KBM-7 (cell line): ENCODE measurements at places on chromosomes 2 and 18.
A peak's percentile ranks its signal among the peaks of the same experiment; 100 is the strongest.

- DNase-seq: no peak
Measured at GRCh38 chr2:236715077-236715476, 145.5 kb downstream of the ACKR3 start.

DNA sequence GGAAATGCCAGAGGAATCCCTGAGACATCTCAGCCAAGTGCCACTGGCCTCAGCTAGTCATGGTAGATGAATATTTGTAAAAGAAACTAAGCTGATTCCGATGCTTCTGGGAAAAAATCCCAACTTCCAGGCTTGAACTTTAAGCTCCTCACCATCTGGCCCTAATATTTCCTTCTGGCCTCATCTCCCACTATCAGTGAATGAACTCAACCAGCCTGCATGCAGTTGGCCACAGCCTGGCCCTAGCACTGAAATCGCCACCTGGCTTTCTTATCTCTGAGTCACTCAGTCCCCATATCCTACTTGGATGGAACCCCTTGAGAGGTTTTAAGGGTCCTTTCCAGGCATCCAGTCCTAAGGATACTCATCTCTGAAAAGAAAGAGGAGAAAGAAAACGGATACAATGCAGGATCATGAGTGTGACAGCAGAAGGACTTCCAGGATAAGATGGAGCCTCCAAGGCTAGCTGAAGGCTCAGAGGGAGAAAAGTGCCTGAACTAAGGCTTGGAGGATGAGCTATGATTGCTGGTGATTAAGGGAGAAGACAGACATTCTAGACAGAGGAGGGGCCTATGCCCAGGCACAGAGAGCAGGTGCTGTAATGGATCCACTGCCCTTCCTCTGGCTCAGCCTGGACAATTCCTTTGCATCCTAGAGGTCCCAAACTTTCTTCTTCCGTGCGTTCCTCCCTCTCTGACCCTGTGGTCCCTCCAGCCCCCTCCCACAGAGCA, 141.5 kb upstream of the MYCN start:
- no peak for DNase-seq

- DNase-seq: no peak
Measured at GRCh38 chr2:233477548-233478433, 88.8 kb downstream of the USP40 start.

- DNase-seq: no peak
Measured at GRCh38 chr18:62379051-62379450, 53.9 kb downstream of the TNFRSF11A start.

GRCh38 chr18:27049969-27050368, 135.1 kb downstream of the CHST9 start:
- DNase-seq: no peak

GRCh38 chr2:197869501-197870111, 65.2 kb downstream of the PLCL1 start:
- peak; percentile 25 for DNase-seq

DNA sequence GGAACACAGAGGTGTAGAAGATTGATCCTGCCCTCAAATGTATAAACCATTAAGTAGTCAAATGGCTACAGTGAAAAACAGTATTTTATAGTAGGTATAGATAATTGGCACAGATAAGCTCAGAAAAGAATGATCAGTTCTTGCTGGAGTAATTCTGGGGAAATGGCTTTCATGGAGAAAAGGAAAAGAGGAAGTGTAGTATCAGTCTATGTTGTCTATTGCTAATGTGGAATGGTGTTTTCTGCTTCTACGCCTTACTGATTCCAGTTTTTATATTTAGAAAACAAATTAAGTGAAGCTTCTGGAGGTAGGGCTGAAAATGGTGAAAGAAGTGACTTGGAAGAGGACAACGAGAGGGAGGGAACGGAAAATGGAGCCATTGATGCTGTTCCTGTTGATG, 22.2 kb downstream of the ZC3H15 start:
- DNase-seq: no peak

DNA sequence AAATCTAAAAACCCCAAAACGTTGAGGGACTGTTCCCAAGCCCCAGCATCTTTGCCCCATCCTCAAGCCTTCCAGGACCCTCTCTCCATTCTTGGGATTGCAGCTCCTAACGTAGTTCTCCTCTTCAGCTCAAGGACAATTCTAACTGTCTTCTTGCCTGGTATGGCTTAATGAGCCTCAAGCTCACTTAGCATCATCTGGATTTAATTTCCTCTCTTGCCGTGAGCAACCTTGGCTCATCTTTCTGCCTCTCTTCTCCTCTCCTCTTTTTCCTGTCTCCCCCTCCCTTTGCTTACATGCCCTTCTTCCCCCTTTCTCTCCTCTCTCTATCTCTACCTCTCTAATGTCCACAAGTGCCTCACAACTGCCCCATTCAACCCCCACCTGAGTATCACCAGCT, 44.2 kb downstream of the TACR1 start:
- no peak for DNase-seq

GRCh38 chr2:201638326-201638725, 5.0 kb downstream of the TMEM237 start:
- DNase-seq: no peak

- DNase-seq: no peak
Measured at GRCh38 chr2:136233298-136233697, 115.3 kb upstream of the CXCR4 start.

DNA sequence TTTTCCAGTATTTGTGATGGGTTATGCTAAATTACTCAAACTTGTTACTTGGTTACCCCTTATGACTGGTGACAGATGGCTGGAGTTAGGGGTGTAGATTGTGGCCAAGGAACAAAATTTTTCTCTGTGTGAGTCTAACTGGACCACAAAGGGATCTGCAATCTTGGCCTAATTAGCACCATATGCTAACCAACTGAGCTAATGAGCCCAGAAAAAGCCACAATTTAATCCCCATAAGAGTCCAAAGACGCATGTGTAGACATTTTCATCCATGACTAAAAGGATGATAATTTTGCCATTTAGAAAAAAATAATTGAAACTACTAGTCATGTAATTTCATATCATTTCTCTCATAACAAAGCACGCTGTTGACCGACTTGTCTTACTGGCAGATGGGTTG, 151.2 kb downstream of the ABCA12 start:
- no peak for DNase-seq

GRCh38 chr18:62245699-62246098, 58.6 kb downstream of the RELCH start:
- no peak for DNase-seq

DNA sequence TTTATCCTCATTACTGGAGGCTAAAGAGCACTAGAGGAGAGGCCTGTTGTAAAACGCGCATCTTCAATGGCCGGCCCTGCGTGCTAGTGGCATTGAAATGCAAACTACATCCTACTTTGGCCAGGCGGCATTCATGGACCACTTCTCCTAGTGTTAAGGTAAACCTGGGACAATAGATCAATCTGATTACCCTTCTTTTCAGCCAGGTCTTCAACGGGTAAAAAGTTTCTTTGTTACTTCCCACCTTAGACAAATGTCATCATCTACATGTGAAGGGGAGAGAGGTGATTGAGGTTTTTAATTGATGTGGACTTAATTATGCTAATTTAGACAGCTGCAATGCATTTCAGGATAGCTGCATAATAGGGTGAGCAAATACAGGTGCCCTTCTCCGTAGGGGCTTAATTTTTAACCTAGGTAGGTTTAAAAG, 628.0 kb downstream of the ZEB2 start:
- no peak for DNase-seq

DNA sequence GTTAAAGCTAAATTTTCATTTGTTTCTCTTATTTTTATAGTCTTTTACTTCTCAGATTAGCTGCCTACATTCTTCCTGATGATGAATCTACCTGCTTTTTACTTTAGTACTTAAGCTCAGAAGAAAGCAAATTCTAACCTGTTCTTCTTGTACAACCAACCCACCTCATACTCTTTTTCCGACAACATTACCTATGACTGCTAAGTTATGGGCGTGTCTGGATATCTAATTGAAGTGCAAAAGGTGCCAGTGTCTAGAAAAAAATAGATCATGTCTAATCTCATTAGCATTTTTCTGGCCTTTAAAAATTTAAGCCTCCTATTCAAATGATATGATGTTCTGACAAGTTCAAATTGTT, 1.5 kb upstream of the RGPD4 start:
- DNase-seq: no peak

- DNase-seq: no peak
Measured at GRCh38 chr2:122096761-122097160, 341.3 kb downstream of the TSN start.

- DNase-seq: peak; percentile 15
Measured at GRCh38 chr2:117523267-117523666, 291.2 kb upstream of the DDX18 start.

DNA sequence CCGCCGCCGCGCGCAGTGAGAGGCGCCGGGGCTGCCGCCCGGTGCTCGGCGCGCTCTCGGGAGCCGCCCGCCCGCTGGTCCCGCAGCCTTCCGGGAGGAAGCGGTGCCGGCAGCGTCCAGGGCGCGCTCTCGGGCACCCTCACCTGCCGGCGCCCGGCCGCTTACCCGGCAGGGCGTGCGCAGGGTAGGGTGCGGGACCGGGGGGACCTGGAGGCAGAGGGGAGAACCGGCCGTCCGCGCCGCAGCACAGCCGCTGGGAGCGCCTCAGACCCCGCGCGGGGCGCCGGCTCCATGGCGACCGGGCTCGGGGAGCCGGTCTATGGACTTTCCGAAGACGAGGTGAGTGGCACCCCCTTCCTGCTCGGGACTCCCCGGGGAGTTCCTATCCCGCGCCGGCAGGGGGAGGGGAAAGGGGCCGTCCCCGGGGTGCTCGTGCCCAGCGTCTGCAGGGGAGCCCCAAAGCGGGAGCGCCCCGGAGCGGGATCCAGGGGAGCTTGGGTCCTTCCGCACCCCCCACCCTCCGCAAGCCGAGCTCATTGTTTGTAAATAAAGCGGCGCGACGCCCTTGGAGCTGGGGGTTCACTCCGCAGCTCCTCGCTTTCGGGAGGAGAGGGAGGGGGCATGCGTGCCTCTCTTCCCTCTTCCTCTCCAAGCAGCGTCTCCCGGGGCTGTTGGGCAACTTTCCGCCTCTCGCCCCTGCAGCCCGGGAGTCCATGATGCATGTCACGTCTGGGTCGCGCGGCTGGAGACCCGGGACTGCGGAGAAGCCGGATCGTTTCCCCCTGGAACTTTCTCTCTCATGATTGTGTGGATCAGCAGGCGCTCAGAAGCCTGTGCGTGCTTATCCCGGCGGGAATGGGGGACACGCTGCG, 580 bp downstream of the NEDD4L start:
- DNase-seq: peak; percentile 58

- DNase-seq: no peak
Measured at GRCh38 chr2:239159476-239159911, 241.3 kb downstream of the HDAC4 start.

DNA sequence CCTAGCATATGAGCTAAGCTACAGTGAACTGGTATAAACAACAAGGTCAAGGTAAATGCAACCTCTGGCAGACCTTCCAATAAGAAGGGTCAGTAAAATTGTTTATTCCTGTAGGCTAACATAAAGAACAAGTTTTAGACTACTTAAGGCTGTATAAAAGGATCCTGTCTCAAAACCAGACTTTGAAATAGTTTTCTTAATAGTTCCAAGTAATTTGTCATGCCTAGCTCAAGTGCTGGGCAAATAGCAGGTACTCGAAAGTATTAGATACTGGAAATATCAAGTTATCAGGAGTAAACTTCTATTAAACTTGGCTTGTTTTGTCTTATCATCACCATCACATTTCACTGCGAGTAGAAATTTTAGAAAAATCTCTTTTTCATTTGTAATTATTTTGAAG, 895.2 kb downstream of the CPS1 start:
- no peak for DNase-seq

- DNase-seq: no peak
Measured at GRCh38 chr2:99806758-99807157, 316.9 kb upstream of the REV1 start.

DNA sequence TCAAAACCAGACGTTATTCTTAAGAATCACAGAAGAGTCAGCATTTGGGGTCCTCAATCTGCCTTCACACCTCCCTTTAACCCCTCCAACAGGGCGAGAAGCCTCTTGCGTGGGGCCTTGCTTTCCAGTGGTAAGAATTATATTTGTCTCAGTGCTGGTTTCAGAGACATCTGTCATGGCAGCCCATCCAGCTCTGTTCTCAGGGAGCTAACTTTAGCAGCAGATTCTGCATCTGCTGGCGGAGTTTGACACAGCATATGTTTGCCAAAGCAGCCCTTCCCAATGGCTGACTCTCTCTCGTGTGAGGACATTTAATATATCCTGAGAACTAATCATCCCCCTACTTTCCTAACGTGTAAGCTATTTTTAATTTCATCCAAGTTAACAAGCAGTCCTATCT, 91.5 kb upstream of the BCL11A start:
- no peak for DNase-seq

- DNase-seq: no peak
Measured at GRCh38 chr2:81195017-81195773, 890.6 kb upstream of the LRRTM1 start.

- no peak for DNase-seq
Measured at GRCh38 chr2:41911033-41911432, 136.8 kb upstream of the PKDCC start.

- DNase-seq: no peak
Measured at GRCh38 chr18:75336767-75337166, 90.7 kb downstream of the SMIM21 start.

DNA sequence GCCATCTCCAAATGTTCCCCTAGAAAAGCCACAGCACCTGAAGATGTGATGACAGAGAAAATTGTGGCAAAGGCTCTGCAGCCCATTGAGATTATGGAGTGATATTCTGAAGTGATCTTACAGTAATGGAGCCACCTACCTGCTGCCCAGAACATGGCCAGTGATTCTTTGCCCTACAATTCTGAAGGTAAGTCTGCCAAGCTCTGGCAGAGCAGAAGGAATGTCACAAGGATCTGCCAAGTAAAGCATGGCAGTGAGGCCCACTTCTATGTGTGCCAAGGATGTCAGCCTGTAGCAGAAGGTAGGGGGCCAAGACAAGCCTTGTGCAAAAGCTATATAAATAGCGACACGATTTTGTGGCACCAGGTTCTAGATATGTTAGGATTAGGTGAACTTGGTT, 155.1 kb downstream of the RND3 start:
- DNase-seq: no peak

DNA sequence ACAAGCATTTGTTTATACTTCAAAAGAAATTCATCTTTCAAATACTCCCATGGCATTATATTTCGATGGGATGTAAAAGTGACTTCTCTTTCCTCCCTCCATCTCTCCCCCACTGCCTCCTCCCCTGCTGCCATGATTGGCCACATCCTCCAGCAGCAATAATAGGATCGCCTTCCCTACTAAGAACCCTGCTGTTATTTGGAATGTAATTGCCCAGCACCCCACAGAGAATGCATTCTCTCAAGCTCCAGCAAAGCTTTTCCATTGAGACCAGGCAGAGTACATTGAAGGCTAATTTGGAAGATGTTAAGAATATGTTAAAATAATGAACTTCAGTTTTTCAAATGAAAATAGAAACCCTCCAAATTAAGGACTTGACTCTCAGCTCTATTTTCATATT, 375.4 kb upstream of the ACVR2A start:
- DNase-seq: no peak

DNA sequence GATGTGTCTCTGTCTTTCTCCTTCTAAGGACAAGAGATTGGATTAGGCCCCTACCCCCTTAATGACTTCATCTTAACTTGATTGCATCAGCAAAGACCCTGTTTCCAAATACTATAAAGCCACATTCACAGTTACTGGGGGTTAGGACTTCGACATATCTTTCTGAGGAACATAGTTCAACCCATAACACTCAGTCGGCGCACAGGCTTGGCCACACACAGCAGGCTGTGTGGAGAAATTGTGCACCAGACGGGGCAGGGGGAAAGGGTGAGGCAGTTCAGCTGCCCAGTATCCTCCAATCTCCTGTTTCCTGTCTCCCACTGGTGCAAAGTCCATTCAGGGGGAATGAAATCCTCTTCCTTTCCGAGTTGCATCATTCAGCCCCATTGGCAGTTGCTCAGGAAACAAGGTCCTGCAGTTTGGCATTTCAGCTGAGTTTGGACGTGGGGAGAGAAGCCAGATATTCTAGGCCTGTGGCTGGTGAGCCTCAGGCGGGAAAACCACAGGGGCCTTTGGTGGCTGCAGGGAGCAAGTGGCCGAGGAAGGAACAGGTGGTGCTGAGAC, 9.4 kb upstream of the RAPGEF4 start:
- DNase-seq: peak; percentile 68
